GM23248 (cell line): ENCODE measurements at places on chromosomes 7 and 10. TPM values are rescaled to one million over a fixed set of nuclear protein-coding genes. Genes with fewer than 3 reads are reported as not detected.

The NUDT13 gene
- total RNA-seq = 0.51 and 1.7 TPM in 2 replicates

The LIPF gene
- total RNA-seq = not detected in 2 replicates

- H3K4me1 ChIP-seq = no peaks in the 10 kb centered on the region
- DNase-seq = peak; percentile 8
- H3K36me3 ChIP-seq = no peaks in the 10 kb centered on the region
- H3K27ac ChIP-seq = no peak overlapping the region
These were observed 54.3 kb downstream of the LRRC18 start for GRCh38 chr10:48885376-48885775.

GRCh38 chr7:77543910-77544309 is 6.8 kb downstream of the PTPN12 start:
- peaks cover 50% of the 10 kb centered on the region for H3K4me1 ChIP-seq
- H3K27ac ChIP-seq = no peak overlapping the region
- no peak overlapping the region for H3K4me3 ChIP-seq
- no peaks in the 10 kb centered on the region for H3K27me3 ChIP-seq
- 0 out of 2 replicates have a peak, but pooled peaks cover 5% of the 10 kb centered on the region for H3K36me3 ChIP-seq
- no peak for DNase-seq

- H3K36me3 ChIP-seq = no peaks in the 10 kb centered on the region
- peaks cover 15% of the 10 kb centered on the region for H3K4me1 ChIP-seq
- H3K27ac ChIP-seq = no peak overlapping the region
- peak; percentile 78 for DNase-seq
- no peaks in the 10 kb centered on the region for H3K27me3 ChIP-seq
These were observed 45.2 kb upstream of the NPFFR1 start for GRCh38 chr10:70328967-70329366.

DNA sequence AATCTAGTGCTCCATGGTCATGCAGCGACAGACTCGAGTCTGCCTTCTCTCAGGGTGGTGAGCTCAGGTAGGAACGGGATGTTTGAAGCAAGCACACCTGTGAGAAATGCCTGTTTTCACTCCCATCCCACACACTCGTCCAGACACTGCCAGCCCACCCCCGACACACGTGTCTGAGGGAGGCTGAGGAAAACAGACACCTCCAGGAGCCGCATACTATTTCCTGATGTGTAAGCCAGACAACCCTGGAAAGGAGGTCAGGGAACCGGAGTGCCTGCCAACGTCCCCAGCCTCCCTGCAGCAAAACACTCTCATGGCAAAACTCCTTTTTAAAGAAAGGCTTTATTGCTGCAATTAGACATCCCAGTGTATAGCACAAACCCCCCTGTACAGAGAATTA is 80.2 kb downstream of the ALOX5 start:
- H3K4me1 ChIP-seq = no peaks in the 10 kb centered on the region
- no peak for DNase-seq
- H3K27ac ChIP-seq = no peak overlapping the region
- H3K27me3 ChIP-seq = no peaks in the 10 kb centered on the region
- H3K36me3 ChIP-seq = 0 out of 2 replicates have a peak, but pooled peaks cover 3% of the 10 kb centered on the region
- no peak overlapping the region for H3K4me3 ChIP-seq

- H3K27ac ChIP-seq = no peak overlapping the region
- no peaks in the 10 kb centered on the region for H3K36me3 ChIP-seq
- no peak for DNase-seq
- no peak overlapping the region for H3K4me3 ChIP-seq
- peaks cover 12% of the 10 kb centered on the region; the same call in 1 of the 2 replicates for H3K27me3 ChIP-seq
These were observed 23.4 kb downstream of the ADRA2A start for GRCh38 chr10:111100198-111100597.

GRCh38 chr7:129721068-129721467 is 109.5 kb downstream of the NRF1 start:
- no peak overlapping the region for H3K4me3 ChIP-seq
- no peaks in the 10 kb centered on the region for H3K27me3 ChIP-seq
- H3K4me1 ChIP-seq = no peaks in the 10 kb centered on the region
- H3K27ac ChIP-seq = no peak overlapping the region
- DNase-seq = peak; percentile 47
